ENCODE measurements at places on chromosomes 4 and X.

GRCh38 chr4:144782345-144782744, 136.4 kb downstream of the HHIP start:
- no peak overlapping the region for H3K4me3 ChIP-seq
- no peak for DNase-seq
- no peaks in the 10 kb centered on the region for H3K4me1 ChIP-seq
- no peaks in the 10 kb centered on the region for H3K36me3 ChIP-seq
- no peak overlapping the region for H3K27ac ChIP-seq
- H3K27me3 ChIP-seq, result no peaks in the 10 kb centered on the region

DNA sequence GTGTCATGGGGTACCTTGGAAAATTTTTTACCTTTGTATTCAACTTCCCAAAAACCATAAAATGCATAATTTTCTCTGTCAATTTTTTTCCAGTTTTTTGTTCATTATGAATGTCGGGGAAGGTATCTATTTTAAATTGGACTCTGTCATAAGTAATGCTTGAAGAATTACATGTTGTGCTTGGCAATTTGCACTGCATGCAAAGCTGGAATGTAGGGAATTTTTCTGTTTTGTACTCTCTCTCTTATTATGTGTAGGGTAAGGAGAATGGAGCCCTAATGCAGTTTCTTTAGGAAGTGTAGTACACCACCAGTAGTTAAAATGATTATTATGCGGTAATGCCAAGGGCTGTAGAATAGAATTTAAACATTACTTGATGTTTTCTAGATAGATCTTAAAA, 137.7 kb upstream of the LIMCH1 start:
- peaks cover 10% of the 10 kb centered on the region for H3K4me1 ChIP-seq
- DNase-seq, result no peak
- no peak overlapping the region for H3K27ac ChIP-seq
- H3K4me3 ChIP-seq, result no peak overlapping the region

GRCh38 chr4:104025251-104025650, 305.5 kb upstream of the TACR3 start:
- no peaks in the 10 kb centered on the region for H3K36me3 ChIP-seq
- no peak overlapping the region for H3K4me3 ChIP-seq
- H3K27ac ChIP-seq, result no peak overlapping the region
- no peaks in the 10 kb centered on the region for H3K27me3 ChIP-seq
- DNase-seq, result no peak
- peaks cover 3% of the 10 kb centered on the region for H3K4me1 ChIP-seq

DNA sequence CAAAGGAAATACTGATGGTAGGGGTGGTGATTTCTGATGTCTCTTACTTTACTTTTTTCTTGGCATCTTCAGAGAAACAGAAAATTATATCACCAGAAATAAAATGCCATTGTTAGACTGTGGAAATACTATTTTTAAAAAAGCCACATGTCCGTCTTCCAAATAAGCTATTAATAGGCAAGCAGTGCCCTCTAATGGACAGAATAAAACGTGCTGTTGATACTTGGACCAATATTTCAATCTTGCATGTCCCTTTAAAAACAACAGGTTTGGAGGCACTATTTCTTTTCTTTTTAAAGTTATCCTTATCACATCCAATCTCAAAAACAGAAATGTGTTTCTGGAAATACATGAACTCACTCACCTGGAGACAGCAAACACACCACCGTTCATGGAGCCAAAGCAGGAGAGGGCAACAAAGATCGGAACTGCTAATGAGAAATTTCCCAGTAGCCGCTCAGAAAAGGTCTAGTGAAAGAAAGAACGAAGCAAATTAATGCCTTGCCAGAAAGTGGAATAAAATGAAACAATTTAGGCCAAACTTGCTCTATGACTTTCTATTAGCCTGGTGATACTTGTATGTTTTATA, 59.2 kb downstream of the SLC7A11 start:
- H3K4me1 ChIP-seq, result no peaks in the 10 kb centered on the region
- no peak overlapping the region for H3K27ac ChIP-seq
- no peaks in the 10 kb centered on the region for H3K27me3 ChIP-seq
- no peak overlapping the region for H3K4me3 ChIP-seq

DNA sequence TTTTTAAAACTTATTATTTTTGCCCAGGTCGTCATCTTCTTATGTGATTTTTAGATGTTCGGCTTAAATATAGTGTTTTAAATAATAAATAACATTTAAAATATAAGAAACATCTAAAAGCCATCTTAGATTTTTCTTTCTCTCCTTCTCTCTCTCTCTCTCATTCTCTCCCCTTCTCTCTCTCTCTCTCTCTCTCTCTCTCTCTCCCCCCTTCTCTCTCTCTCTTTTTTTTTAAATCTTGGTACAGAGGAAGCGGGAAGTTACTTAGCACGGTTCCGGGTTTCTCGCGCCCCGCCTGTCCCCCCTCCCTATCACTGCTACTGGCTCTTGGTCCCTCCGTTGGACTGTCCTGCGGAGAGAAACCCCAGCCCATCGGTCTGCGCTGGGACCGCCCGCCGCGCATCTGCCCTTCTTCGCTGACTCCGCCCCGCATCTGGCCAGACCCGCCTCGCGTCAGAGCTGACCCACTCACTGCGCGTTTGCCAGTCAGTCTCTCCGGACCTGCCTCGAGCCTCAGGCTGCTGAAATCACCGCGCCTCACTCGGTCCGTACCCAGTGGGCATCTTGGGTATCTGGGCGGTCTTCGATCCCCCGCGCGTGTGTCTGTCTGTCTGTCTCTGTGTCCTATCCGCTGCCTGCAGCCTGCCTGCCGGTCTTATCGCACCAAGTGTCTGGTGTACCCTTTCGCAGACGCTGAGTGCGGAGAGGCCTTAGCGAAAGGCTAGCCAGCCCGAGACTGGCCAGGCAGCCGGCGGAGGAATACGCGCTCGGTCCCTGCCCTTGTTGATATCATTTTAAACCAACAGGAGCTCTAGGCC, at the start of gene PABPC5:
PABPC5 (plus strand) TSS at position 489 of the 818 bp plus-strand sequence. CDS start 739 bp downstream, outside the sequence.
- no peak within 1 kb of the TSS for H3K27ac ChIP-seq
- H3K27me3 ChIP-seq, result no peaks in the 10 kb centered on the region
- peak within 1 kb of the TSS; percentile 60 for H3K4me3 ChIP-seq
- no peaks in the 10 kb centered on the region for H3K4me1 ChIP-seq
- peak; percentile 76 for DNase-seq

GRCh38 chrX:22396408-22396807, 123.7 kb downstream of the CBLL2 start:
- no peak overlapping the region for H3K27ac ChIP-seq
- H3K36me3 ChIP-seq, result no peaks in the 10 kb centered on the region
- H3K27me3 ChIP-seq, result no peaks in the 10 kb centered on the region
- no peak for DNase-seq
- H3K4me1 ChIP-seq, result no peaks in the 10 kb centered on the region

DNA sequence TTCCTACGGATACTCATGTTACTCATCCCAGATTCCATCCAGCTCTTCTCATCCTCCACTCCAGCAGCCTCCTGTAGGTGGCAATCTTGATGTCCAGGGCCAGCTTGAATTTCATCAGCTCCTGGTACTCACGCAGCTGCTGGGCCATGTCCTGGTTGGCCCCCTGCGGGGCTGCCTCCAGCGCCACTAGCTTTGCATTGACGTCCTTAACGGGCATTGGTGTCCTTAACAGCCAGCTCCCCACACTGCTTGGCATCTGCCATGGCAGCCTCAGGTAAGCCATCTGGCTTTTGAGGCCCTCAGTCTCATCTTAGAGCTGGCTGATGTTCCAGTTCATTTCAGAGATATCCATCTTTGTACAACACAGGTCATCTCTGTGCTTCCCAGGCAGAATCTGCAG, 223.7 kb downstream of the FGF13 start:
- no peaks in the 10 kb centered on the region for H3K27me3 ChIP-seq
- H3K36me3 ChIP-seq, result no peaks in the 10 kb centered on the region
- no peak for DNase-seq
- H3K27ac ChIP-seq, result no peak overlapping the region

DNA sequence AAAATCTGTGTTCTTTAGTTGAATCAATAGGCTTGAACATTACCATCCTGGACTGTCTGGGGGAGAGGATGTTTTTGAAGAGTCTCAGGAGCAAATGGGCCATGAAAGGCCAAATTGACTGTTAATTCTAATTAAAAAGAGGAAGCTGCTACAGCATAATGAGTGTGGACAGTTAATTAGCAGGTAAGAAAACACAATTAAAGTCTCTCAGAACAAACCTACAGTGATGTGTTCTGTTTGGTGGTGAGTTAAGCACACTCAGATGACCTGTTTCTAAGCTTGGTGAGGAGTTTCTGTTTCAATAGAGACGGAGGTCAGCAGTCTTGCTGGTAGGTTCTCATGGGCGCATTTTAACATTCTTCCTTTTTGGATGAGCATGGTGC, 68.1 kb downstream of the DRD5 start:
- DNase-seq, result no peak
- H3K4me3 ChIP-seq, result no peak overlapping the region

- no peaks in the 10 kb centered on the region for H3K36me3 ChIP-seq
- H3K27me3 ChIP-seq, result no peaks in the 10 kb centered on the region
- no peak for DNase-seq
- no peak overlapping the region for H3K27ac ChIP-seq
- H3K4me3 ChIP-seq, result no peak overlapping the region
- no peaks in the 10 kb centered on the region for H3K4me1 ChIP-seq
Measured at GRCh38 chr4:187477224-187477623, 518.3 kb upstream of the ZFP42 start.

GRCh38 chr4:171929477-171929876, 116.3 kb downstream of the GALNTL6 start:
- H3K36me3 ChIP-seq, result no peaks in the 10 kb centered on the region
- no peaks in the 10 kb centered on the region for H3K27me3 ChIP-seq
- no peak overlapping the region for H3K27ac ChIP-seq
- peaks cover 22% of the 10 kb centered on the region for H3K4me1 ChIP-seq
- DNase-seq, result no peak
- H3K4me3 ChIP-seq, result no peak overlapping the region

DNA sequence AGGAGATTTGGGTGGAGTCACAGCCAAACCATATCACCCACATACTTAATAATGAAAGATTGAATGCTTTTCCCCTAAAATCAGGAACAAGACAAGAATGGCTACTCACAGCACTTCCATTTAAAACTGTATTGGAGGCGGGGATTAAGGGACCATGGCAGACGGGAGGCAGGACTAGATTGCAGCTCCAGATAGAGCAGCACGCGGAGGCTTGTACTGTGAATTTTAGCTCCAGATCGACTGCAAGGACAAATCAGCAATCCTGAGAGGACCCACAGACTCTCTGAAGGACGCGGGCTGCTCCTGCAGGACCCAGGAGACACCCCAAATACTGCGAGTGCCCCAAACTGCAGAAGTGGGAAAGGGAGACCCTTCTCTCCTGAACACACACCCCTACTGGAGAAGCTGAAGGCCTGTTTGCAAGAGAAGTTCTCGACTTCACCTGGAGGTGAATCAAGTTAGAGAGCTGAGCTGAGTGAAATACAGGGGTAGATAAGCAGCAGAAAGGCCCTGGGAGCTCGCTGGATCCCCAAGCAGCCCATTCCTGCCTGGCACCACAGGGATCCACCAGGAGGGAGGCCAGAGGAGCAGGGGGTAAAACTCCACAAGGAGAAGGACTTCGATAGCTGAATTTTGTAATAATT, 207.4 kb upstream of the INTU start:
- H3K36me3 ChIP-seq, result no peaks in the 10 kb centered on the region
- no peaks in the 10 kb centered on the region for H3K27me3 ChIP-seq
- H3K4me1 ChIP-seq, result no peaks in the 10 kb centered on the region
- no peak overlapping the region for H3K4me3 ChIP-seq
- no peak for DNase-seq
- H3K27ac ChIP-seq, result no peak overlapping the region

- H3K36me3 ChIP-seq, result no peaks in the 10 kb centered on the region
- no peak overlapping the region for H3K4me3 ChIP-seq
- H3K27me3 ChIP-seq, result no peaks in the 10 kb centered on the region
Measured at GRCh38 chrX:23317799-23318724, 16.6 kb upstream of the PTCHD1 start.

- no peaks in the 10 kb centered on the region for H3K27me3 ChIP-seq
- peak overlapping the region; percentile 14 for H3K4me3 ChIP-seq
- peak; percentile 17 for DNase-seq
- no peaks in the 10 kb centered on the region for H3K36me3 ChIP-seq
Measured at GRCh38 chr4:123546573-123547060, 150.0 kb downstream of the SPRY1 start.

- no peaks in the 10 kb centered on the region for H3K27me3 ChIP-seq
- no peak for DNase-seq
- no peaks in the 10 kb centered on the region for H3K4me1 ChIP-seq
- H3K4me3 ChIP-seq, result no peak overlapping the region
- no peaks in the 10 kb centered on the region for H3K36me3 ChIP-seq
- H3K27ac ChIP-seq, result no peak overlapping the region
Measured at GRCh38 chr4:187656959-187657358, 338.6 kb upstream of the ZFP42 start.

DNA sequence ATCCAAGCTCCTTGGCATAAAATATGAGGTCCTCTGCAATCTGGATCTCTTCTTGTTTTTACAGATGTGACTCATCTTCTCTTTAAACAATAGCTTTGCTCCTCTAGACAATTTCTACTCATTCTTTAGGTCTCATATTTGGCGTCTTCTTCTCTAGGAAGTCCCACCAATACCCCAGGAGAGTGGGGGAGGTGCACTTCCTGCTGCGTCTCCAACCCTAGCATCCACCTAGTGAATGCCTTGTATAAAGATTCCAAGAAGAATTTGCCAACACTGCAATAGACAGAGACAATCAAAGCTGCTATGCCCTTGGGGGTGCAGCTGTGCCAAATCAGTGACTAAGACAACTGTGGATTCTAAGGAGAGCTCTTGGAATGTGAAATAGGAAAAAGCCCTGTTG, 45.7 kb upstream of the SLC10A7 start:
- no peak overlapping the region for H3K27ac ChIP-seq
- DNase-seq, result peak; percentile 3
- no peaks in the 10 kb centered on the region for H3K36me3 ChIP-seq
- H3K4me3 ChIP-seq, result no peak overlapping the region
- peaks cover 8% of the 10 kb centered on the region for H3K4me1 ChIP-seq

DNA sequence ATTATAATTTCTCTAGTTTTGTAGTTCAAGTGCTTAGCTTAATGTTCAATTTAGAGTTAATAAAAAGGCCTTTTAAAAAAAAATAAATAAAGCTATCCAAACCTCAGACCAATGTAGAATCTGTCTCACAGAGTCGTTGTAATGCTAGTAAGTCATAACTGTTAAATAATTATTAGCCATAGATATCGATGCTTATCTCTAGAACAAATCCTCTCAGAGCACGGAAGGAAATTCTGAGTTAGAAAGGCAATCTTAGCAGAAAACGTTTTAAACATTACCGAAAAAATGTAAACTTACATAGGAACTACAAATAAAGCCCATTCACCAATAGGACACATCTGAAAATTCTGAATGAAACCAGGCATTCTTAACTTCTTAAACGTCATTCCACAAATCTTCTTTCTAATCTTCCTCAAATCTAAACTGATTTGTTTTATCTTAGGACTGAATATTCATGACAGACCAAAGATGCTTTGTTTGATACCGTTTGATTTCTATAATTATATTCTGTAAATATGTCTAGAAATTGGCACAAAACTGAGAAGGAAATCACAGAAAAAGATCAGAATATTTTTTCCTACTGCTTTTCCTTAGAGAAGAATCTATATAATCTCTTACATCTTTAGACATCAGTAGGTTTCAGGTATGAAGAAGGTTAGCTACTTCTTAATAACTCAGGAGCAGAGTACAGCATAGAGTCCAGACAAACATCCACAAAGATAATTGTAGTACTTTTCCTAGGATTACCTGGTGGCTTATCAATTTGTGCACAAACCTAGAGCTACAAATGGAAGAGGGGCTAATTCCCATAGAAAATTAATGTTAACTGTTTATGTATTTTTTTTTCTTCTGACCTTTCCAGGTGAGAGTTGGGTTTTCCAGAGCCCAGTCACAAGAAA, 140.7 kb downstream of the BTC start:
- H3K36me3 ChIP-seq, result no peaks in the 10 kb centered on the region
- no peaks in the 10 kb centered on the region for H3K27me3 ChIP-seq
- no peak overlapping the region for H3K27ac ChIP-seq
- no peak for DNase-seq

Data from GM23338 (cell line).